CD4-positive, alpha-beta T cell treated with Interleukin-6 at 100 ng/mL for 8 hours (primary cell): ENCODE measurements at places on chromosomes 16 and 17.

- no peak for DNase-seq
Observed at GRCh38 chr17:31443386-31443785, 51.9 kb downstream of the RAB11FIP4 start.

- DNase-seq, result no peak
Observed at GRCh38 chr17:10051112-10051511, 146.0 kb upstream of the RCVRN start.

GRCh38 chr17:55911186-55911585, 160.3 kb downstream of the PCTP start:
- no peak for DNase-seq

GRCh38 chr17:20043021-20043420, 33.9 kb downstream of the SPECC1 start:
- no peak for DNase-seq

DNA sequence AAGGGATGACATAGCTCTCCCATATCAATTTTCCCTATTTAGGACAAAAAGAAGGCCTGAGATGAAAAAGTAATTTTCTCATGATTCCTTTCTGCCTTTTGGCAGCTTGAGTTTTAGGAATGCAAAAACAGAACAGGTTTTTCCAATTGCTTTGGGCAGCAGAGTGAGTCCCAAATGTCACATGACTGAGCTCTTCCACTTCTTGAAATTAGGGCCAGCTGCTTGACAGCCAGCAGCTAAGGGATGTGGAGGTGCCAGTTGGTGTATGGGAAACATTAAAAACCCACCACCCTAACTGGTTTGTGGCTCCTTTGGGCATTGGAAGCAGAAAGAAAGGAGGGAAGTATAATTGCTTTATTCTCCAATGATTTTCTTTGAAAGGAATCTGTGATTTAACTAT, 133.8 kb upstream of the FAM20A start:
- DNase-seq, result no peak

GRCh38 chr16:67248073-67248400, 742 bp upstream of the SLC9A5 start:
- no peak for DNase-seq

GRCh38 chr16:66948837-66949225, 12.2 kb upstream of the CES3 start:
- DNase-seq, result no peak

DNA sequence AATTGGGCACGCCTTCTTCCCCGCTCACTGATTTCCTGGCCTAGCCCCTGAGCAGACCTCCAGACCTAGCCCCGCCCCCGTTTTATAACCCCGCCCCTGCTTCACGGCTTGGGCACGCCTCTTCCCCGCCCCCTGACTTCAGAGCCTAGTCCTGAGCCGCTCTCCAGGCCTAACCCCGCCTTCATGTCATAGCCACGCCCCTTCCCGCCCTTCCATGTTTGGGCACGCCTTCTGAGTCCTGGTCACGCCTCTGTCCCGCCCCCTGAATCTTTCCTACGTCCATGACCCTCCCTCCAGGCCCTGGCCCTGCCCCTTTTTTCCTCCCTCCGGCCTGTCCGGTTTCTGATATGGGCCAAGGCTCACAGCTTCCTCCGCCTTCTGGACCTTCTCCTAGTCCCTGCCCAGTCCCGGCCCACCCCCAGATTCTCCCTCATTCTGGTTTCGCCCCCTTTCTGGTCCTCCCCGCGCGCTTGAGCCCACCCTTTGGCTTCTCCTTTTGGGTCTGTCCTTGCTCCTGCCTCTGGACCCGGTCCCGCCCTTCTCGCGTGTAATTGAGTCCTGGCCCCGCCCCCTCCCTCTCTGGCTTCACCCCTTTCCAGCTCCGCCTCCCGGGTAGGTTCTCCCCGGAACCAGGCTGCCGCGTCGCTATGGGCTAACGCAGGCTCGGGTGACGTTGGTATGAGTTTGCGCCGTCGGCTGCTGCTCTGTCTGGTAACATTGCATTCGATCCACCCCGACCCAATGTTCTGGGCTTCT, 15.1 kb upstream of the EEF2K start:
- DNase-seq, result peak; percentile 99
